ENCODE measurements at places on chromosomes 5 and 9. TPM values are rescaled to one million over a fixed set of nuclear protein-coding genes. Genes with fewer than 3 reads are reported as not detected.

Gene FAM151B
- total RNA-seq = 1.9 TPM

Gene PCA3
- total RNA-seq = 0.25 TPM

Gene HMCN2
- total RNA-seq = under 0.01 TPM

Gene RLN2
- total RNA-seq = 0.38 TPM

Gene ADRA1B
- under 0.01 TPM for total RNA-seq

Gene PFDN1
- 63.2 TPM for total RNA-seq

Gene FGFR4
- 2.4 TPM for total RNA-seq

Gene CCDC171
- total RNA-seq = 0.26 TPM

Gene PDCD1LG2
- 0.51 TPM for total RNA-seq

Gene WDR38
- not detected for total RNA-seq

Gene FGF18
- total RNA-seq = not detected
